ENCODE measurements at places on chromosomes 1 and 21.
A peak's percentile ranks its signal among the peaks of the same experiment; 100 is the strongest.

DNA sequence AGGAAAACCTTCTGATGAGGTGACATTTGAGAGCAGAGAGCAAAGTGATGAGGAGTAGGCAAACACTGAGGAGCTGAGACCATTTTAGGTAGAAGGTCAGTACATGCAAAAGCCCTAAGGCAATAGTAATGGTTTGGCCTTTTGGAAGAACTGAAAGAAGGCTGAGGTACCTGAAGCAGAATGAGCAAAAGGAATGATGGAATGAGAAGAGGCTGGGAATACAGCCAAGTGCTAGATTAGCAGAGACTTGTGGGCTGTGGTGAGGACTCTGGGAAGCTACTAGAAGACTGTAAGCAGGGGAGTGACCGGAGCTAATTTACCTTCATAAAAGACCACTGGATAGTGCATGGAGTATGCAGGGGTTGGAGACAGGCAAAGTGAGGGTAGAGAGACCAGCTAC is 77.9 kb downstream of the GFI1 start:
- no peaks in the 10 kb centered on the region for H3K36me3 ChIP-seq
- no peak overlapping the region for H3K4me3 ChIP-seq
- no peak overlapping the region for H3K27ac ChIP-seq
- H3K27me3 ChIP-seq, result no peaks in the 10 kb centered on the region
- H3K4me1 ChIP-seq, result no peaks in the 10 kb centered on the region
- DNase-seq, result no peak

GRCh38 chr1:54947540-54947939 is 32.9 kb upstream of the TMEM61 start:
- no peak for DNase-seq
- no peak overlapping the region for H3K4me3 ChIP-seq
- no peaks in the 10 kb centered on the region for H3K27me3 ChIP-seq
- H3K36me3 ChIP-seq, result no peaks in the 10 kb centered on the region
- no peak overlapping the region for H3K27ac ChIP-seq

DNA sequence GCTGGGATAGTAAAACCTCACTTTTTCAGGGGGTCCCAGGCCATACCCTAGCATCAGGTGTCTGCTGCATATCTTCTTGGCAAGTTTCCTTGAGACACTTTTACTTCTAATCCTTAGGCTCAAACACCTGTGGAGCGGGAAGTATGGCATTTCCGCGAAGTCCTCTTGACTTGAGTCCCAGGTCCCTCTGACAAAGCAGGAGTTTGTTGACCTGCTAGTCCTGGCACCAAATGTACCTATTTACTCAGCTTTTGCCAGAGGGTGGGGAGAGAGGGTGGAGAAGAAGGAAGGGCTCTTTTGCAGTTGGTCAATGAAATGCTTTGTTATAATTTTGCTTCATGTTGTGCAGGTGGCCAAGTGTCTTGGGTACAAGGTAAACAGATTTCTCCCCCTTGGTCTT is 59.7 kb downstream of the CLIC6 start:
- peaks cover 16% of the 10 kb centered on the region for H3K27me3 ChIP-seq
- no peak overlapping the region for H3K27ac ChIP-seq
- H3K4me1 ChIP-seq, result peaks cover 5% of the 10 kb centered on the region
- H3K4me3 ChIP-seq, result no peak overlapping the region
- no peak for DNase-seq
- H3K36me3 ChIP-seq, result no peaks in the 10 kb centered on the region

DNA sequence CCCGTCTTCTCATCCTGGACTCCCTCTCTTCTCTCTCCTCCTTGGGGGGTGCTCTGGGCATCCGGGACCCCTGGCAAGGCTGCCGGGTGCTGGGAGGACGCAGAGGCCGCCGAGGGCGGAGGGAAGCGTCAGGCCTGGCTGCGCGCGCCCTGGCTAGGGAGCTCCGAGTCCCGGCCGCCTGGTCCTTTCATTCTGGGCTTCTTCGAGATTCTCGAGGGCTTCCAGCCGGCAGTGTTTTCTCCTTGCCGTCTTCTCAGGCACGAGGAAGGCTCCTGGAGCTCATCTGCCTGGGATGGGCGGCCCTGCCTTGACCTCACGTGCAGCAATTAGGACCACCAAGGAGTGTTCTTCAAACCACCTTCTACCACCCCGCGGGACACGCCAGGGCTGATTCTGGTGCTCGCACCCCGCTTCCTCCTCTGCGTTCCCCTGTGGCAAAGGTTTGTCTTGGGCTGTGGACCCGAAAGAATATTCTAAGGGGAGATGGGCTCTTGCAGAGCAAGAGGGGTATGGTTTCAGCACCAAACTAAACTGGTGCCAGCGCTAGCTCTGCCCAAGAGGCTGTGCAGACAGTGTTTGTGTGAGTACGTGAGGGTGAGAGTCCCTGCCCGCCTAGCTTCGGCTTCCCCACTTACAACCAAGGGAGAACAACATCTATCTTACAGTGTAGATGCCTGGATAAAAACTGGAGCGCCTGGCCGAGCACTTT is 36.5 kb downstream of the PIK3CD start:
- DNase-seq, result peak; percentile 81
- H3K27me3 ChIP-seq, result peaks cover 36% of the 10 kb centered on the region
- H3K27ac ChIP-seq, result no peak overlapping the region
- H3K4me3 ChIP-seq, result peak overlapping the region; percentile 89
- peaks cover 3% of the 10 kb centered on the region for H3K4me1 ChIP-seq

DNA sequence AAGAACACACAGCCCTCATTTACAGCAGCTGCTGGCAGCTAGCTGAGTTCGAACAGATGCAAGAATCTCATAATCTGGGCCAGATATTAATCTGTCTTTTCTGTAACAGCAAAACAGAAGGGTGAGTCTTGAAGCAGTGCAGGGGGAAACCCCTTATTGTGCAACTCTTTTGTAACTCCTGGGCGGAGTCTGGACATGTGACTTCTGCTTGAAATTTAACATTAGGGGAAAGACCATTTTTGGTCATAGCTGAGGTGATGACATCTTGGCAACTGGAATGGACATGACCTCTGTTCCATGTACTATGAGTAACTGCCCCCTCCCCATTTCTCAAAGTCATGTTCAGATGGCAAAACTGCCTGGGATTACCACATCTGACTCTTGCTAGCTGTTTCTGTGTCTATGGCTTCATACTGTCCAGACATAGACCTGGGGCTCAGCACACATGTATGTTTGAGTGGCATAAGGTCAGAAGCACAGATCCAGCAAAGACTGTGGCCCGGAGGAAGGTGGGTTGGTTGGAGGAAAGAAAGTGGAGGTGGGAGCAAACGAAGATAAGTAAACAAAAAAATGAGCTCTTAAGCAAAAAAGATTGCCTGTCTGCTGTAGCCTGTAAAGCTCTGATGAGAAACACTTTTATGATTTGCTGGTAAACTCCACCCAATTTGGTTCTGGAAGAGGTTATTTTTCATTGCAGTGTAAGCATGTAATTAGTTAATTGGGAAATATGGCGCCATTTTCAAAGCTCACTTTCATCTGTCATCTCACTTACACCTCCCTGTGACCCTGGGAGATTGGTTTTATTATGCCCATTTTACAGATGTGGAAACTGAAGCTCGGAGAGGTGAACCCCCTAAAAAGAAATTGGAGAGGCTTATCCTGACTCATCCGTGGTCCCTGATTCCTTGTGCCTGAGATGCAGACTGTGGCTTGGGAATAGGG is 26.1 kb downstream of the ETS2 start:
- H3K36me3 ChIP-seq, result no peaks in the 10 kb centered on the region
- DNase-seq, result no peak
- H3K27me3 ChIP-seq, result no peaks in the 10 kb centered on the region
- no peak overlapping the region for H3K4me3 ChIP-seq
- no peak overlapping the region for H3K27ac ChIP-seq
- no peaks in the 10 kb centered on the region for H3K4me1 ChIP-seq

GRCh38 chr1:10209905-10210810 is at the start of gene KIF1B:
TSS of gene KIF1B (plus strand) at chr1:10210570. CDS start at chr1:10232329, 21,759 bp downstream.
- no peaks in the 10 kb centered on the region for H3K36me3 ChIP-seq
- H3K4me3 ChIP-seq, result peak within 1 kb of the TSS; percentile 96
- no peaks in the 10 kb centered on the region for H3K27me3 ChIP-seq
- peak within 1 kb of the TSS; percentile 100 for H3K27ac ChIP-seq
- DNase-seq, result peak; percentile 99

DNA sequence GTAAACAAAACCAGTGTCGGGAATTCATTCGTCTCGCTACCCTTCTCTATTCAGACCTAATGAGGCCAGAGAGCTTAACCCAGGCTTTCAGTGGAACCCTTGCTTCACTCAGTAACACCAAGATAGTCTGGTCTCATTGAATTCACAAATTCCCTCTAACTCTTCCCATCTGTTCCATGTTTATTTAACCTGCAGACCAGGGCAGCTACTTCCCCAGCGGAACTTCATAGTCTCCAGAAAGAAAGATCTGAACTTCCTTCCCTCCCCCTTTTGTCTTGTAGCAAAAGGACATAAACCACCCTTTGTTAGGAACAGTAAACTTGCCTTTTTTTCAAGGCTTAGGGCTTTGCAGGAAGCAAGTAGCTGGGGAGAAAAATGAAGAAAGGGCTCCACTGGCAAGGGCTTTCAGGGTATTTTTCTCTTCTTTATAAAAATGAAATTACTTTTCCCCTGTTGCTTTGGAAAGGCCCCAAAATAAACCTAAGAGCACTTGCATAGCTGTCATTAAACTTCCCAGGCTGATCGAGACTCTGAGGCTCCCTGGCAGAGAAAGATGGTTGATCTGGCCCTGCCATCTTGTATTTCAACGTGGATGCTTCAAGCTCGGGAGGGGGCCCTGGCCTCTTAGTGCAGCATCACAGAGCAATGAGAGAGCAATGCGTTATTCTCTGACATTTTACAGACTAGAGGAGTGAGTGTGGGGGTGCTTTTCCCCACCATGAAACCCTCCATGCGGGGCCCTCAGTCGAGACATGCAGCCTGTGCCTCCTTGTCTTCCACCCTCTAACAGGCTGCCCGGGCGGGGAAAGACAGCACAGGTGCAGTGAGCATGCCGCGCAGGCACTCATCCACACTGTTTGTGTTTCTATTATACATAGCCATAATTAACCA is 30.0 kb downstream of the MIS18A start:
- H3K4me1 ChIP-seq, result no peaks in the 10 kb centered on the region
- no peaks in the 10 kb centered on the region for H3K27me3 ChIP-seq
- no peaks in the 10 kb centered on the region for H3K36me3 ChIP-seq
- H3K4me3 ChIP-seq, result no peak overlapping the region

GRCh38 chr1:94755675-94756074 is 64.5 kb upstream of the SLC44A3 start:
- no peak overlapping the region for H3K27ac ChIP-seq
- DNase-seq, result no peak
- no peaks in the 10 kb centered on the region for H3K36me3 ChIP-seq
- peak overlapping the region; percentile 40 for H3K4me3 ChIP-seq
- no peaks in the 10 kb centered on the region for H3K27me3 ChIP-seq

- H3K27ac ChIP-seq, result no peak overlapping the region
- H3K4me3 ChIP-seq, result no peak overlapping the region
Observed at GRCh38 chr21:37028570-37028969, 22.1 kb downstream of the RIPPLY3 start.

DNA sequence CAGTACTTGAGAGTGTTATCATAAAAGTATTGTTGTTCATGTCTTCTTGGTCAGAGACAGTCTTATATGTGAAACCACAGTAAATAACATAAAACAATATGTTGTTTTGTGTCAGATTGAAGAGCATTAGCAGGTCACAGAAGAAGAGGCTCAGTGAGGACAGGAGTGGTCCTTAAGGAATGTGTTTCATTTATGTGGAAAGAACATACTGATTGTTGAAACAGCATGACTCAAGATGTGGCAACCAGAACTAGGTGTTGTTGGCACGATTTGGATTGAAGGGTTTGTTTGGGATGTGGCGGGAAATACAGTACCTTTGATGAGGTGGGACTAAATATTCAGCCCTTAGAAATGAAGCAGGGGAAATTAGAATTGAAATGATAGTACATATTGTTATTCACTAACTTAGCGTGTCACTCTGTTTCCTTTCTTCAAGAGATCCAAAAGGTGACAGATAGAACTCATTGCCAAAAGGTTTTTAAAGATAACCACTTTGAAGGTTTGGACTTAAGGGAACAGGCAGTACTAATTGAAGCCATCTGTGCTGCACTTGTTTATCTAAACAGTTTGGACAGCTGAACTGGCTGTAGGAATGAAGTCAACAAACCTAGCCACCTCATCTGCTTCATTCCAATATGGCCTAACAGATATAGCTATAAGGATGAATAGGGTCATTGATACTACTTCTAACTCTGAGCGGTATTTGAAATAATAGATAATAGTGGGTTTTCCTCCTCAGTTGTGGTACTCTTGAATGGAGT is 14.4 kb downstream of the RALGPS2 start:
- H3K27me3 ChIP-seq, result no peaks in the 10 kb centered on the region
- H3K36me3 ChIP-seq, result peaks cover 78% of the 10 kb centered on the region
- DNase-seq, result no peak
- no peak overlapping the region for H3K27ac ChIP-seq

DNA sequence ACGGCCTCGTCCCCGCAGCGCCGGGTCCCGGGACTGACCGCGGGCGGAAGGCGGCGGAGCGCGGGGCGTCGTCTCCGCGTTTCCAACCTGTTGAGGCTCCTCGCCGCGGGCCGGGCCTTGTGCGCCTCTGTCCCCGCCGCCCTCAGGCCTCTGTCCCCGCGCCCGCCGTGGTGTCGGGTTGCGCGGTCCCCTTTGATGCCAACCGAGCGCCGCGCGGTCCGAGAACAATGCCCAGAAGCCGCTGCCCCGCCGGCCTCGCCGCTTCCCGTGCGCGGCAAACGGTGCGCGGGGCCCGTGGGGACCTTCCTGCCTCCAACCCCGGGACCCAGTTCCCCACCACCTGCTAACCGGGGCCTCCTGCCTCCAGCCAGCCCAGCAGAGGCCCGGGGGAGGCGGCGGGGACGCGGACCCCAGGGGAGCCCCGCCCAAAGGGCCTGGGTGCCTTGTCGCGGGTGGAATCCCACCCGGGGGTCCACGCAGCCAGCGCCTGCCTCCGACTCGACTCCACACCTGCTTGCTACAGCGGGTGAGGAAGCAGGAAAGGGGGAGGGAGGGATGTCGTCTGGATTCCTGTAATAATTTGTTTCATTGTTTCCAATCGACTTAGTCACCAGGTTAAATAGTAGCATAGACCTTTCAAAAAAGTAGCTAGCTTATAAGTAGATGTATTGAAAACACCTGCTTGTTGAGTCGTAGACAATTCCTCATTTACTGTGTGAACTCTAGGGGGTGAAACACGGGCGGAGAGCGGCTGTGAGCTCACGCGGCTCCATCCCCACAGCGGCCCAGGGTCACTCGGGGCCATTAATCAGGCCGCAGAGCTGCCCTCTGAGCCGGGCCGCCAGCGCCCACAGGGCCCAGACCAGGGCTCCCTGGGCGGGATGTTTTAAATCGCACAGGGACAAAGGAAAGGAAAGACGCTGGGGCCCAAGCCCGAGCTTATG is 1.1 kb downstream of the COL18A1 start:
- H3K4me3 ChIP-seq, result peak overlapping the region; percentile 95
- H3K27ac ChIP-seq, result peak overlapping the region; percentile 91
- peaks cover 3% of the 10 kb centered on the region for H3K27me3 ChIP-seq
- peaks cover 33% of the 10 kb centered on the region for H3K36me3 ChIP-seq
- DNase-seq, result peak; percentile 82

GRCh38 chr21:45538381-45539045 is 3.7 kb downstream of the SLC19A1 start:
- no peaks in the 10 kb centered on the region for H3K36me3 ChIP-seq
- H3K4me3 ChIP-seq, result no peak overlapping the region
- no peak overlapping the region for H3K27ac ChIP-seq
- DNase-seq, result peak; percentile 31
- peaks cover 22% of the 10 kb centered on the region for H3K4me1 ChIP-seq
